ENCODE measurements at places on chromosomes 2 and 18.

DNA sequence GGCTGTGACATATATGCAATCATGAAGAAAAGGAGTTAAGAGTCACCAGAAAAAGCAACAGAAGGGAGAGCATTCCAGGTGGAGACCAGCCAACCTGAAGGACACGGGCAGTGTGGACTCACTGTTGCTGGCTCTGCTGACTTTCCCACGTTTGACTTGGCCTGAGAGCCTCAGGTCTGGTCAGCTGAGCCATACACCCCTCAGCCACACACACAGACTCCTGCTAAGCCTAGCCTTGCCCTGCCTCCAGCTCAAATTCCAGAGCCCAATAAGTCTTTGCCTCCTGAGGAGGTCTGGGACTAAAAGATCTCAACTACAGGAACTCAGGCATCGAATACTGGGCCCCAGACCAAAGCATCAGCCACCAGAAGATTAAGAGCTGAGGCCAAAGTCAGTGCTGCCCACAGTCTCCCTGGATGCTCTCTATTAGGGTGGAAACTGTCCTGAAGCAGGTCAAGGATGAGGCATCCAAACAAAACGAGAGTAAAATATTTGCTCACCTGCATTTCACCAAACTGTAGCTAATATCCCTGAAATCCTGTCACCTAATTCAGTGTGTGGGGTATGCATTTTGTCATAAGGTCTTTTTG is 23.3 kb downstream of the CACNB4 start:
- no peak for DNase-seq

- DNase-seq: no peak
Observed at GRCh38 chr18:71107244-71107643, 818.4 kb downstream of the SOCS6 start.

DNA sequence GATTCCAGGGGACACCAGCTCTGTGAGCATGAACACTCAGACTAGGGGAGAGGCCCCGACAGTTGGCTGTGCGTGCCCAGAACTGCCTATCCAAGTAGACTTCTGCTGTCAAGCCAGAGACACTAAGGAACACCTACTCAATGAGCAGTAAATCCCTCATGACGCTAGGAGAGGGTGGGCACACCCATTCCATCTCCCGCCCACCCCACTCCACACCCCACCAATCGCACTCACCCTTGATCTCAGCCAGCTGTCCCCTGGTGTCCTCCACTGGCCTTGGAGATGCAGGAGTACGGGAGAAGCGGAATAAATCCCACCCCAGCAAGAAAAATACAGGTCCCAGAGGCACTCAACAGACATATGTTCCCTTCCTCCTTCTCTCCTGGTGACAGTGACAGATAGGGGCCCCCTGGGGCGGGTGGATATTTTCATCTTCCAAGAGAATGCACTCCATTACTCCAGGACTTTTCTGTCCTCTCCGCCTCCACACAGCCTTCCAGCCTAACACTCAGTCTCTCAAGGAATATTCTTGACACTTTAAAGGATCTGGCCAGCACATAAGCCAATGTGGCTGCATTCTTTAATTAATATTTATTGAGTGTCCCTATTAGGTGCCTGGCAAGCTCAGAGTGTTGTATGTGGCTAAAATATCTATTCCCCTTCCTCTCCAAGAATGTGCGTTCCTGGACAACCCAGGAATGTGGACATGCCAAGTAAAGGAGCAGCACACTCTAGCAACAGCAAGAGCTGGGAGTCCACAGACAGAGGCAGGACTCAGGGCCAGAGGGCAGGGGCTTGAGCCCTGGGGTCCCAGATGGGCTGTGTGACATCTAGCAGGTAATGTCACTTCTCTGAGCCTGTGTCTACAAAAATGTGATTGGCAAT is 13.1 kb upstream of the SMAD7 start:
- DNase-seq: no peak

GRCh38 chr2:218405086-218405745 is 5.5 kb downstream of the CTDSP1 start:
- no peak for DNase-seq

DNA sequence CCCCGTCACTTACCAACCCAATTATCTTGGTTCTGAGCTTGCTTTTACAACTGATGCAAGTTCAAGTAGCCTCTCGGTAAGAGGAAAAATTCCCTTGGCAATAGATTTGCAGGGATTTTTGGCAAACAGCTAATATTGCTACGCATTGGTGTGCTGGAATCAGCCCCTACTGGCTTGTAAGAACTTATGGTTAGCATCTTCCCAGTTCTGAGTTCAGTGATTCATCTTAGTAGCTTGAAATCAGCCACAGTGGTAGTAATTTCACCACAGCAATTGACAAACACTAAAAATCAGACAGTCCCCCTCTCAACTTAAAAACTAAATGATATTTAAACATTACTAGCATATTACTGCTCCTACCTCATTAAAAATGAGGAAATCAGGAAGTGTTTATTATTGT is 5.9 kb upstream of the RAX start:
- DNase-seq: no peak

Measured in GM13976 (cell line).